ENCODE measurements at places on chromosomes 12 and 14.
A peak's percentile ranks its signal among the peaks of the same experiment; 100 is the strongest.

- no peak for DNase-seq
These were observed 10.9 kb upstream of the OTX2 start for GRCh38 chr14:56821177-56821576.

DNA sequence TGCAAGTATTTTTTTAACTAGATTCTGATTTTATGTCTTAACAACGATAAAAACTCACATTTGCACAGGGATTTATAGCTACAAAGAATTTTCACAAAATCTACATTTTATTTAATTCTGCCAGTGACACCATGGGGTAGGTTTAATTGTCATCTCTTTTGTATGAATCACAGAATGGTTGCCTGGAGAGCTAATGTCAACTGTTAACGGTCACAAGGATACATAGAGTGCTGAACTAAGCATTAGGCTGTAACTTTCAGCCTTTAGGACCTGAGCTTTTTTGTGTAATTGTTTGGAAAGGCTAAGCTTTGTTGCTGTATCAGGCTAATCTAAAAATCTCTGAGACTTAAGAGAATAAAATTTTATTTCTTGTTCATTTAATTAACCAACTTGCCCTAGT, 465.3 kb upstream of the TBX3 start:
- no peak for DNase-seq

DNA sequence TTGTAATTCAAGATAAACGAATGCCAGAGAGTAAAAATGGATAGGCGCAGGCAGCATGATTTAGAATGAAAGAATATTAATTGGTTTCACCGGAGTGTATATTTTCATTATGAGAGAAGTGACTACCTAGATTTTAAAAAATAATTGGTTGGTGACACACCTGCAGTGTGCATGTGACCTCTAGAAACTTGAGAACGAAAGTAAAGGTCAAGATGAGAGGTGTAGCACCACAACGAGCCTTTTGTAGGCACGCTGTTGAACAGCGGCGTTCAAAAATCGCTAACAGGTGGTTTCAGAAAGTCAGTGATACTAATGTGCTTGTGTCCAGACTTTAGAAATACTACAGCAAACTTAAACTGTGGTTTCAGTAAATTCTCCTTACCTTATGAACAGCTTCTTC, 123.8 kb downstream of the NPAS3 start:
- no peak for DNase-seq

- peak; percentile 34 for DNase-seq
These were observed 9.4 kb downstream of the SETD1B start for GRCh38 chr12:121812921-121813896.
